Effector CD8-positive, alpha-beta T cell (primary cell): ENCODE measurements at places on chromosomes 13 and 19.
A peak's percentile ranks its signal among the peaks of the same experiment; 100 is the strongest.

DNA sequence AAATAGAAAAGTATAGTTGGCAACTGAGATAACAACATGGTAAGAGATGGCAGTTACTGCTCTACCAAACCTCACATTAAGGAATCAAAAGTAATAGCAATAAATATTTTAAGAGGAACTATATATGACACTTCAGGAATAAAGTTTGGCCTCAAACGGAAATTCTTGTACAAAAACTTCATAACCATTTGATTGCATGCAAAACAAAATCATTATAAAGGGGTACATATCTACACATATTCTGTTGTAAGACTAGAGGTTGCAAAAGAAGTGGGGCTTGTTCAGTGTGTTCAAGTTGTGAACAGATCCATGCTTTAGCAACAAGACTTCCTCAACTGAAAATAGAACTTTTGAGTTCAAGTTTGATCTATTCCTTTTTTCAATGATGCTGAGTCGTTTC, 133.5 kb upstream of the MIR17HG start:
- no peak for DNase-seq

- no peak for DNase-seq
Observed at GRCh38 chr13:81116461-81117282, 775.7 kb upstream of the SPRY2 start.

- DNase-seq, result no peak
Observed at GRCh38 chr19:49356382-49356781, 5.8 kb downstream of the TEAD2 start.

DNA sequence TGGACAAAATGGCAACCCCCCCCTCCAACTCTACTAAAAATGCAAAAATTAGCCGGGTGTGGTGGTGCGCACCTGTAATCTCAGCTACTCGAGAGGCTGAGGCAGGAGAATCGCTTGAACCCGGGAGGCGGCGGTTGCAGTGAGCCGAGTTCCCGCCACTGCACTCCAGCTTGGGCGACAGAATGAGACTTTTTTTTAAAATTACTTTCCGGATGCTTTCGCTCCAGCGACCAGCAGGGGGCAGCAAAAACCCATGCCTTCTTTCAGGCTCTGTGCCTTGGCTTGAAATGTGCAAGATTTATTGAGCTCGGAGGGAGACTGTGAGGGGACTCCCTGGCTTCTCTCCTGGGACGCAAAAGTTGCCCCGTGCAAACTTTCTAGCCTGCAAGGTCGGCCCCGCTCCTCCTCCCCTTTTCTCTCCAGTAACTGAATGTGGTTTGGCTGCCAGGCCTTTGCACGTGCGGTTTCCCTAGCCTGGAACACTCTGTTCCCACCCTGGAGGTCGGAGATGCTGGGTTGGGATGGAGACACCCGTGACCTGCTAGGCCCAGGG, 61.4 kb upstream of the NFIC start:
- peak; percentile 69 for DNase-seq

DNA sequence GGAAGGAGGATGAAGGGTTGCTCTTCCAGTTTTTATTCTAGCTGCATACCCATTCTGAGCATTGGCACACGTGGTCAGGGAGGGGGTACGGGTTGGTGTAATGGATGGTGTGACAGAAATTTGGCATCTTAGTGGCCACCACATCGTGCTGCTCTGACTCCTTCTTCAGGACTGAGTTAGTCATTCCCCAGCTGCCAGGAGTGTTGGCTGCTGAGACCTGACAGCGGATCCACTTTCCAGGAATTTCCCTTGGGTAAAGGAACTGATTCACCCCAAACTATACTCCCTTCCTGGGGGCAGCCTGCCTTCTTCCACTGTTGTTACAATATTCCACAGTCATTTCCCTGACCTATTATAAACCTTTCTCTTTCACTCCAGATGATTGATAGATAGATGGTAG, 595.5 kb upstream of the KLHL1 start:
- DNase-seq, result no peak
